Mucosa of descending colon (tissue), 3 donors: ENCODE measurements at places on chromosomes 2 and 18. TPM values are rescaled to one million over a fixed set of nuclear protein-coding genes. Genes with fewer than 3 reads are reported as not detected.

DNA sequence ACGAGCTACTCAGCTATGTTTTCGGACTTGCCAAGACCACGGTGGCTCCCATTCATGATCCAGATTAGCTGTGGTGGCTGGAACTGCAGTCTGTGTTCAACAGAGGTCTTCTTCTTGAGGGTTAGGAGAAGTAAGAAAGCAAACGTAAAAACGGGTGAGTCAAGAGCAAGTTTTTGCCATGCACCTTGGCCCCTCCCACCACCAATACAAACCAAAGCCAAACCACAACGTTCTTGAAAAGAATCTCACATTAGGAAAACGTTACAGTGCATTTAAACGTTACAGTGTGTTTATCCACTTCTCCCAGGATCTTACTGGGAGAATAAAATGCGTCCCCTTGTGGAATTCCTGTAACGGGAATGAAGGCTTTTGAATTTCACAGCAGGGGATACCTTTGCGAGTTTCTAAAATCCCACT lies 725 bp downstream of the FBXO48 start:
- DNase-seq: no peak

DNA sequence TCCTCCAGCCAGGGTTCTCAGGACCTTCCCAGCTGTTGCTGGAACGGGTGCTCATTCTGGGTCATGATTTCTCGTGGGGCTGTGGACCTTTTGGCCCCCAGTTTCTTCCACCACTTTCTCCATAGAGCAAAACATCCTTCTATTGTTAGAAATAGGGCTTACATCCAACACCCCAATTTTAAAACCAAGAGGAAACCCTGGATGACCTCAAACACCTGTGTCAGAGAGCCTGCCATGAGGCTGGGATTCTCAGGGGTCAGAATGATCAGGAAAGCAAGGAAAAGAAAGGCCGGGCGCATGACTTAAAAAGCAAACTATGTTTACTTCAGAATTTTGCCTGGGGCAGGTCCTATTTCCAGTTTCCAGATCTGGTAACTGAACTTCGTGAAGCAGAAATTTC lies 307.9 kb upstream of the MEIS1 start:
- no peak for DNase-seq

GRCh38 chr2:199469514-199470360 lies 12.0 kb upstream of the SATB2 start:
- peak; percentile 58 for DNase-seq

DNA sequence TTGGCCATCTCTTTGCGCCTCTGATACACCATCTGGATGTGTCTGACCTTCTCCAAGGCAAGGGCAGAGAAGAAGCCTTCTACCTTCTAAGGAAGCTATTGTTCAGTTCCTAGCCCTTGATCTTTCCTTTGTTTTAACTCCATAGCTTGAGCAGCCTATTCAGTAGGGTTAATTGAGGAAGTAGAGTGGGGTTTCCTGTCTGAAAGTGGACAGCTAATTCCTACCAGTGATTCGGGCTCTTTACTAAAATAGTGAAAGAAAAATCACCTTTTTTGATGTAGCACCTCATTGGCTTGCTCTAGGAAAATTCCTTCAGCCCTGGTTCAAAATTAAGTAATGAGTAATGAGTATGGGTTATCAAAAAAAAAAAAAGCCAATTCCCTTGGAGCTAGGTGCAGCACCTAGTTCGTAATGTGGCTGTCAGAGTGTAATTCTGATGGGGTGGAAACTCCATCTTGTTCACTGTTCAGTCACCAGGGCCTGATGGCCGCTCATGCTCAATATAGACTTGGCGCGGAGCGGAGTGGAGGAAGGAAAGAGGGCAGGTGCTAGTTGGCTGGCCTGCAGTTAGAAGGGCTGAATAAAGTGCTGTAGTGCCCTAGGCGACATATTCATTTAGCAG lies 2.9 kb upstream of the MGAT5 start:
- no peak for DNase-seq

GRCh38 chr2:160652236-160652635 lies 158.6 kb upstream of the RBMS1 start:
- DNase-seq: peak; percentile 40

GRCh38 chr18:37641573-37641972 lies 76.0 kb upstream of the CELF4 start:
- DNase-seq: no peak

DNA sequence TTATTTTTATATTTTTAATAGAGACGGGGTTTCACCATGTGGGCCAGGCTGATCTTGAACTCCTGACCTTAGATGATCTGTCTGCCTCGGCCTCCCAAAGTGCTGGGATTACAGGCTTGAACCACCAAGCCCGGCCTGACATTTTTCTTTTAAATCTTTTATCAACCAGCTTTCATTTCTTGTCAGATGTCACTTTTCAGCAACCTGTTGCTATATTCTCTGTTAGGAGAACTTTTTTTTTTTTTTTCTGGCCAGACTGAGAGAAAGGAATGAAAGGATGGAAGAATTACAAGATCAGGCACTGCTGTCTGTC lies 146.3 kb downstream of the TGIF1 start:
- no peak for DNase-seq

- DNase-seq: no peak
Observed at GRCh38 chr18:10928011-10928771, 221.2 kb downstream of the PIEZO2 start.

GRCh38 chr2:200050921-200051610 lies 95.7 kb downstream of the MAIP1 start:
- DNase-seq: peak; percentile 42

DNA sequence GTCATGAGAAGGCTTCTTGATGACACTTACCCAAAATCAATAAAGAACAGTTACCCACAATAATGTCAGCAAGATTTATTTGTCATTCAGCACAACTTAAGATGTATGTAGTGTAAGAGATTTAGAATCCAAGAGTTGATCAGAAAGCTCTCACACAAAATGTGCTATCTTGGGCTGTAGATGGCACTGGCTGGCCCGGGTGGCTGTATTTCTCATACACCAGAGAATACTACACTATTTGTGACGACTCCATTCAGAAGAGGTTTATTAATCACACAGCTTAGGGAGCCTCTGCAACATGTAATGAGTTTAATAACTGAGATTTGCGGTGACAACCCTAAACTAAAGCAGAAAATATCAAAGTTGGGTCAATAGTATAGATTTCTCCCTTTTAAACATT lies 530.4 kb upstream of the KLHL29 start:
- DNase-seq: no peak

DNA sequence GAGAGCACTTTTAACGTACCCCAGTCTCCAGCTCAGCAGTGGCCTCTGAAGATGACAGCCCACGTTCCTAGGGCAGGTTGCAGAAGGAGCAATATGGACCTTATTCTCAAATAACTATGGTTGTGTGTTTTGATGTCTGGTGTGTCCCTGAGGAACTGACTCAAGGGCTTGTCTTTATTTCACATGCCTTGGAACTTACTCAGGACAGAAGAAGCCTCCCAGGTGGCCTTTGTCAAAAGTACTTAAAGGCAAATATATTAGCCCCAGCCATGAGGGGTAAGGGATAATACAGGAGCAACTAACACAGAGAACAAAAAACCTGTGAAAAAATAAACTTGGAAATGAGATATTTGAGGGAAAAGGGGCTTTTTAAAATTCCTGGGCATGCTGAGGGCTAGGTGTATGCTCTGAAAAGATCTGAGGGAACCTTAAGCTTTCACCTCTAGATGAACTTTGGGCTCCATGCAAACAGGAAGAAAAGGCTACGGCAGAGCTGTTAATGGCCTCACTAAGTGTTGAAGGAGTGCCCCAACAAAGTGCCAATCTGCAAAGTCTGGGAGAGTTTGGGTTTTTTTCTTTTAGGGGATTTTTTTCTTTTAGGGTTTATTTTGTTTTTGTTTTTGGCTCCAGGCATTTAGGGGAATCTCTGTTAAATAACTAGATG lies 40.3 kb downstream of the SRBD1 start:
- DNase-seq: no peak

- DNase-seq: no peak
Observed at GRCh38 chr2:29061616-29062015, 12.7 kb downstream of the PCARE start.

GRCh38 chr2:27016801-27017325 lies 15.9 kb upstream of the TMEM214 start:
- peak; percentile 57 for DNase-seq

DNA sequence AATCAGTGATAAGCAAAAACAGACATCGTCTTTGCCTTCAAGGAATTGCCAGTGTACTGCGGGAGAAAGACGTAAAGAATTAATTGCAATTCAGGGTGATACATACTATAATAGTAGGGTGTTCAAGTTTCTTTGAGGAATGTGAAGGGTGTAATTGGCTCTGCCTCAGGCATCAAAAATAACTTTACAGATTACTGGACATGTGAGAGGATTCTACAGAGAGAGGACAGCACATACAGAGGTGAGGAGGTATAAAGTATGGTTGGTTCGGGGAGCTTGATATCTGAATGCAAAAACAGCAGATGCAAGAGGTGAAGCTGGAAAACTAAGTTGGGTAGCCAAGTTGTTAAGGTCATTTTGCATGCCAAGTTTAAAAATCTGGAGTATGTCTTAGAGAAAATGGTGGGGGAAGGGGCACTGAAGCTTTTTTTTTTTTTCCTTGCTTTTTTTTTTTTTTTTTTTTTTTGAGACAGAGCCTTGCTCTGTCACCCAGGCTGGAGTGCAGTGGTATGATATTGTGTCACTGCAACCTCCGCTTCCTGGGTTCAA lies 227.5 kb upstream of the FOSL2 start:
- no peak for DNase-seq

GRCh38 chr2:110994250-110994961 lies 126.3 kb upstream of the BCL2L11 start:
- DNase-seq: no peak

GRCh38 chr2:7683196-7683595 lies 766.0 kb downstream of the RNF144A start:
- no peak for DNase-seq

DNA sequence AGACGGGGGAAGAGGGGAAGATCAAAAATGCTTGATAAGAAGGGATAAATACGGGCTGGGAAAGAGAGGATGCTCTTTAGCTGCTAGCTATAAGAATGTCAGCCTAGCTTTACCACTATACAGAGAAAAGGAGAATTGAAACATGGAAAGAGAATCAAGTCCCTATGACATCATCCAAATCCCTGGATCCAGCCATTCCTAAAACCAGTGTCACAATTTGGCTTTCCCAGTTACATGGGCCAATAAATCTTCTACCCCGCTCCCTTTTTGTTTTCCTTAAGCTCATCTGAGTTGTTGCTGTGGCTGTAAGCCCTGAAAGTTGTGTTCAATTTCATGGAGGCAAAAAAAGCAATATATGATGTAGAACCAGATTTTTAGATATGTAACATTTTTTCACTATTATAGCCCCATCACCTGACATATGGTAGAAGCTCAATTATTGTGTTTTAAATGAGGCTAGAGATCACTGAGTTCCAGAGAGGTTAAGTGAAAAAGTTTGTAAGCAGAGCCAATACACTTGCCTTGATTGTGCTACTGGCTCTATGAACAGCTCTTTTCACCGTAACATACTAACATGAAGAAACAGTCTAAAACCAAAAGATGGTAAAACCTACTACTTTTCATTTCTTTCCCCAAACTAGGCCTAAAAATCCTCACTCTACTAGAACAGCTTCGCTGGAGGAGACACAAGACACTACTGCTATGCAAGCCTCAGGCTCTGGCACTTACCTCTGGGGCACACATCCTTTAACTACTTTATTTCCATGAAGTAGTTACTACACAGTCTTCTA lies 4.3 kb downstream of the HNRNPLL start:
- no peak for DNase-seq

GRCh38 chr2:20225294-20226151 lies 593 bp upstream of the SDC1 start:
- peak; percentile 92 for DNase-seq

DNA sequence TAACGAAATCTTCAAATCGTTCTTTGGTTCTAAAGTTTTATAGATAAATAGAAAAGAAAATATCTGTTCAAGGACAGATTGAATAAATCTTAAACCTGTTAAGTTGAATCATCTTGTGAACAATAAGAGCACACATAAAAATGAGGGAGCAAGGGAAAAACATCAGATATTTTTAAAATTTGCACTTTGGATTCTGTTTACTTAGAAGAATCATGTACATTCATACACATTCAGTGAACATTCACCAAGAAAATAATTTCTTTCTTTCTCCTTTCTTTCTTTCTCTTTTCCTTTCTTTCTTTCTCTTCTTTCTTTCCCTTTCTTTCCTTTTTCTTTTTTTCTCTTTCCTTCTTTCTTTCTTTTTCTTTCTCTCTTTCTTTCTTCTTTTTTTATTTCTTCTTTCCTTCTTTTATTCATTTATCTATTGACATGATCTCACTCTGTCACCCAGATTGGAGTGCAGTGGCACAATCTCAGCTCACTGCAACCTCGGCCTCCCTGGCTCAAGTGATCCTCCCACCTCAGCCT lies 164.9 kb downstream of the PDE1A start:
- no peak for DNase-seq

DNA sequence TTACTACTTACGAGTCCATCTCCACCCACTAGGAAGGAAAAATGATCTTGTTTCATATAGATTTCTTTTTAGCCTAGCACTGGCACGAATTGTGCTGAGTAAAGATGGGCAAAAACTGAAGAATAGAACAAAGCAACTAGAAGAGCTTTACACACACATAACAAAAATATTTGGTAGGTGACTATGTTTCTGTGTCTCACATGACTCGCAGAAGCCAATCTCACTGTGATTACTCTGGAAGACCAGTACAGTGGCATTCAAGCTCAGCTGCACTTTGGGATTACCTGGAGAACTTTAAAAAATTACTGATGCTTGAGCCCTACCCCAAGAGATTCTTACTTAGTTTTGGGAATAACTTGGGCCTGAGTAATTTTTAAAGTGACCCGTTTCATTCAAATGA lies 378.7 kb downstream of the METTL4 start:
- no peak for DNase-seq

- peak; percentile 11 for DNase-seq
Observed at GRCh38 chr2:3413697-3414096, 34.2 kb downstream of the TRAPPC12 start.

DNA sequence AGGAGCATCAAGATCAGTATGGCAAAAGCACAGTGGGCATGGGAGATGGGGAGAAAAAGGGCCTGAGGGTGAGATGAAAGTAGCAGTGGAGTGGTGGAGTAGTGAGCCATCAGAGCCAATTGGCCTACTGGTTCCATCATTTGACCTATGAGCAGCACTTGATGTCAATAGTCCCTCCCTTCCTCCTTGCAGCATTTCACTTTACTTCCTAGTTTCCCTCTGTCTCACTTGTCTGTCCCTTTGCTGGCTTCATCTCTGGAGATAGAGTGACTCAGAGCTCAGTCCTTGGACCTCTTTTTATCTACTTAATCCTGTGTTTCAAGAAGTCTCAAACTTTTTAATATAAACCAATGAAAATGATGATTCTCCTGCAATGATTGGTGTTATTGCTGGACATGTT lies 32.1 kb downstream of the FBXO48 start:
- no peak for DNase-seq

IL1R2 gene
- 39.8 TPM for total RNA-seq

RBMS1 gene
- total RNA-seq: 9.7 TPM

SLC4A5 gene
- 2.1 TPM for total RNA-seq

LIPG gene
- 13.8 TPM for total RNA-seq

TFPI gene
- total RNA-seq: 46.7 TPM

HOXD12 gene
- not detected for total RNA-seq

CLEC4F gene
- total RNA-seq: 0.19 TPM

PSMA8 gene
- total RNA-seq: not detected

ATP8B1 gene
- 316 TPM for total RNA-seq

GCKR gene
- not detected for total RNA-seq

LRATD1 gene
- total RNA-seq: 157 TPM

IKZF2 gene
- 11.1 TPM for total RNA-seq

SERPINB12 gene
- total RNA-seq: not detected
